Fibroblast of upper back skin (primary cell): ENCODE measurements at places on chromosomes 4 and X.
A peak's percentile ranks its signal among the peaks of the same experiment; 100 is the strongest.

DNA sequence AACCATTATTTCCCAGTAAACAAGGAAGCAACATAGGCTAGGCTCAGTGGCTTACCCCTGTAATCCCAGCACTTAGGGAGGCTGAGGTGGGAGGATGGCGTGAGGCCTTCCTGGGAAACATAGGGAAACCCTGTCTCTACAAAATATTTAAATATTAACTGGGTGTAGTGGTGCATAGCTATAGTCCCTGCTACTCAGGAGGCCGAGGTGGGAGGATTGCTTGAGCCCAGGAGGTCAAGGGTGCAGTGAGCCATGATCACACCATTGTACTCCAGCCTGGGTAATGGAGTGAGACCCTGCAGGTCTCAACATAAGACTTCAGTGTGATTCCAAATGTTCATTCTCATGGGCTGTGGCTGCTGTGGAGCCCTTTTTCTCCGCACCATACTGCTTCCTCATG is 34.9 kb downstream of the FHDC1 start:
- DNase-seq = no peak

GRCh38 chr4:115781528-115782146 is 668.2 kb upstream of the NDST4 start:
- DNase-seq = no peak

- DNase-seq = peak; percentile 32
These were observed 32.6 kb downstream of the ABHD18 start for GRCh38 chr4:127997534-127998388.

GRCh38 chr4:183429489-183429888 is 14.9 kb upstream of the CDKN2AIP start:
- no peak for DNase-seq

DNA sequence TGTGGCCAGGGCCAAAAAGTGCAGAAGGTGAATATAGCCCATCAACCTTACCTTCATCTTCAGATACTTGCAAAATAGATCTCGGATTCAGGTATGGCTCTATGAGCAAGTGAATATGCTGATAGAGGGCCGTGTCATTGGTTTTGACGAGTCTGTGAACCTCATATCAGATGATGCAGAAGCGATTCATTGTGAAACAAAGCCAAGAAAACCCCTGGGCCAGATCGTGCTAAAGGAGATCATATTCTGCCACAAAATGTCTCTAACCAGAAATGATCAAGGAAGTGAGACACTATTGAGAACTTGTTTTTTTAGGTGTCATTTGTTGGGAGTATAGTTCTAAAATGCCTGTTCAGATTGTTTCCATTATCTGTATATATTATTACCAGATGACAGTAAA is 48.3 kb downstream of the PDK3 start:
- DNase-seq = no peak

GRCh38 chr4:48490012-48490679 is at the start of gene ZAR1:
Gene ZAR1 (plus strand): TSS chr4:48490252. CDS start chr4:48490292, 40 bp downstream.
- no peak for DNase-seq

GRCh38 chr4:156718226-156718625 is 253.4 kb downstream of the PDGFC start:
- DNase-seq = no peak

DNA sequence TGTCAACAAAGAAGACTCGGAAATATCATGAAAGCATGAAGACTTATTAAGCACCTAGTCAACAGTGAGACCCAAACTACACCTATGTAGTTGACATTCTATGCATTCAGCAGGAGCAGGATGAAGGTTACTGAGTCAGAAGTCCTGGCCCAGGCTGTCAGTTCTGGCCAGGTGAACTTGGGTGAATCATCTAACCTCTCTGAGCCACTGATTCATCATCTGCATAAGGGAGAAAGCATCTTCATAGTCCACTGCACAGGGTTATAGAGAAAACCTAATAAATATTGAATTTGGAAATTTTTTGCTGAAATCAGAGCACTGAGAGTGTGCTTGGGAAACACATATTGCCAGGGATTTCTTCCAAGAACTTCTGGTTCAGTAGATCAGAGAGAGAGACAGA is 296.0 kb upstream of the SFRP2 start:
- peak; percentile 35 for DNase-seq

GRCh38 chr4:72375073-72375736 is 193.8 kb downstream of the ADAMTS3 start:
- peak; percentile 83 for DNase-seq

GRCh38 chr4:186755550-186756519 is 32.2 kb upstream of the FAT1 start:
- DNase-seq = no peak

DNA sequence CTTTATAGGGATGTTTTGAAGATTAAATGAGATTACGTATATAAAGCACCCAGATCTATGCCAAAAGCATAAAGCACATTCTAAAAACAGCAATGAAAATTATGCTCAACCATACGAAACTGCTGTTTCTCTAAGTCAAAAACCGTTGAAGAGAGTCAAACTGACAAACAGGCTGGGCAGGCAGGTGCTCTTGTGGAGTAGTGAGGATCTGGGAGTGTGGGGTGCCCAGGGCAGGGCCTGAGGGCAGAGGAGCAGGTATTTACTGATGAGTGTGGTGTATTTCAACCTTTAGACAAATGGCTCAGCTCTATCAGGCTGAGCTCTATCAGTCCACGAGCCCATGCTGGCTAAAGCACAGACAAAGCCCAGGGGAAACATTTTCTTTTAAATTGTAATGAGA is 40.4 kb downstream of the RELL1 start:
- DNase-seq = no peak

GRCh38 chrX:38654302-38654701 is 93.0 kb downstream of the TSPAN7 start:
- DNase-seq = peak; percentile 9

DNA sequence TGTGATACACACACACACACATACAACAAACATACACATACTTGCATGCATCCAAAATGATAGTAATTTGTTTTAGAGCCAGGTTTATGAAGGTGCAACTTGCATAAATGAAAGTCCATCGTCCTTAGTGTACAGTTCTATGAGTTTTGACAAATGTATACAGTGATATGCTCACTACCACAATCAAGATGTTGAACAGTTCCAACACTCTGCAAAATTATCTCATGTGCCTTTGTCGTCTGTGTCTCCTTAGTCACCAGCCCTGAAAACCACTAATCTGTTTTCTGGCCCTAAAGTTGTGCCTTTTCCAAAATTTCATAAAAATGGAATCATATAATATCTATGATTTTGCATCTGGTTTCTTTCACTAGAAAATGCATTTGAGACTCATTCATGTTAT is 67.8 kb upstream of the ANXA3 start:
- DNase-seq = no peak

GRCh38 chr4:118353534-118354030 is 779 bp upstream of the PRSS12 start:
- DNase-seq = no peak

DNA sequence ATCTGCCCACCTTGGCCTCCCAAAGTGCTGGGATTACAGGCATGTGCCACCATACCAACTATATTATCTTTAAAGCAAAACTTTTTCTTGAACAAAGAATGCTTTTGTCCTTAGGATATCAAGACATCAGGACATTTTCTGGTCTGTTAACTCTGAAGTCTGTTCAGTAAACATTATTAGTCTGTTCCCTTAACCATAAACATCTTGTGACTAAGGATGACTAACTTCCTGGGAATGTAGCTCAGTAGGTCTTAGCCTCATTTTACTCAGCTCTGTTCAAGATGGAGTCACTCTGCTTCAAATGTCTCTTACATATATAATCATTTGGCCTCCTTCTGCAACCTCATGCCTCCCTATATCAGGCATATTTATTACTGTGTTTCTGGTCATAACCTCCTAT is 122.9 kb downstream of the UBE2NL start:
- DNase-seq = peak; percentile 10

- DNase-seq = no peak
These were observed 226.7 kb downstream of the RBMX2 start for GRCh38 chrX:130628516-130628915.

- no peak for DNase-seq
These were observed 674 bp upstream of the IL15 start for GRCh38 chr4:141635736-141636081.

DNA sequence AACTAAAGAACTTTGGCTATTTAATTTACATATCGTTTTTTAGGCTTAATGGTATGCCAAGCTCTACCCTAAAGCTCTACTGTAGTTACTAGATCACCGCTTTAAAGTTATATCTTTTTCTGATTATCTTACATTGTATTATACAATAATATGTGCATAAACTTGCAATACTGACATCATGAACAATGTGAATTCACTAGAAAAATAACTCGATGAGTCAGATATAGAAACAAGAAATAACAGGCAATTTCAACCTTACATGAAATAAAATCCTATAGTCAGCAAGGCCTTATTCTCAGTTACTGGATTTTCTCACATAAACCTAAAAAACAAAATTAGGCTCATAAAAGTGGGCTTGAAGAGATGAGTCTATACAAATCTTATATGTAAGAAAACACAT is 32.5 kb downstream of the PDGFC start:
- DNase-seq = no peak

DNA sequence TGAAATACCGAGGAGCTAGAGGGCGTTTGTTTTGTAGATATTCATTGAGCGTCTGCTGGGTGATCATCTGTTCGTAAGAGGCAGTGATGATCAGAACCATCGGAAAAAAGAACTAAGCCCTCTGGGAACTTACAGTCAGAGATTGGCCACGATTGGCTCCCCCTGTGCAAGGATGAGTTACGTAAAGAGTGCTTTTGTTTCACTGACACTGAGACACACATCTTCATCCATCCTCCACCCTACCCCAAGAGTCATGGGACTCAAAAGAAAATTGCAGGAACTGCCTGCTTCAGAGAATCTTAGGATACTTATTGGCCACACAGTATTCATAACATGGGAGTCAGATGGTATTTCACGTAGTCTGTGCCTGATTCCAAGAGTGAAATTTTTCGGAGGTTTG is 62.1 kb downstream of the GEMIN8 start:
- DNase-seq = no peak

DNA sequence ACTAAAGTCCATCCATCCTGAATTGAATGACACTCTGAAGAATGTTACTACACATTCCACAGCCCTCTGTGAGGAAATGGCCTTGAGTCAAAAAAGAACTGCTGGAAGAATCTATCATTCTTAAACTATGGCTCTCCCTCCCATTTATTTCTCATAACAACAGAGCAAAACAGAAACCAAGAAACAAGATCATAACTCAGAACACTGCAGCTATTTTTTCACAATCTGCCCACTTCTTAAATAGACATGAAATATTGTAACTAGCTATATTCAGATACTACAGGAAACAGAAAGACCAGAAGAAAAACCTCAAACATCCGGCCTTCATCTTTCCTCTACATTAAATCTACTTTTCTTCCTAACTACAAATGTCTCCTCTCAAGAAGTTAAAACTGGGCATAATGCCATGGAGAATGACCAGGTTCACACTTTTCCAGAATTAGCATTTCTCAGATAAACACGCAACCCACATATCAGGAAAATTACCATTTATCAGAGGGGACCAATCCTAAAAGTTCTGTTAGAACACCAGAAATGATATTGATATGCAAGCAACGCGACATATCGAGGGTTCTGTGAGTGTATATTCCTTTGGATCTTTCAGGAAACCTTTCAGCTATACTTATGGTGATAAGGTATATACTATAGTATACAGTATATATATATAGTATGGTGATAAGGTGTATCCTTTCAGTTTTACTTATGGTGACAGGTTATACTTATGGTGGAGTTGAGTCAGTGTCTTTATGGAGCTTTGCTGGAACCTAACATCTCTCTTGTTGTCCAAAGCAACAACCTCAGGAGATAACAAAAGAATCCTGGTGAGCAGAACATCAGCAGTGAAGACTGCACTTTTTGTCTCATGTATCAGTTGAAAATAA is 60.4 kb upstream of the IRF2 start:
- peak; percentile 85 for DNase-seq

DNA sequence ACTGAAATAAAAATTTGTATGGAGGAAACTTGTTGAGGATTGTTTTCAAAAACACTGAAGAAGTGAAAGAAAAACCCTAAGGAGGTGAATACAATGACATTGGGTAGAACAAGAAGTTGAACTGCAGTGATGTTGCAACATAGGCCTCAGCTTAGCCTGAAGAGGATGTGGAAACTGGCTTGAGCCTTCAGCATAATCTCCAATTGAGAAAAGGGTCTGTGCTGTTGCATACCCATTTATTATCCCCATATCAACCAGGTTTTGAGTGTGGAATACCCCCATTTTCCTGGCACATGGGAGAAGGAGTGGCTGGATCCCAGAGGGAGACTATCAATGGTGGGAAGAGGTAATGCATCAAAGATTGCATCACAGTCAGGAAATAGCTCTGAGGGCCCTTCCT is 695.0 kb upstream of the HS3ST1 start:
- DNase-seq = no peak

GRCh38 chr4:124155239-124155638 is 557.3 kb downstream of the ANKRD50 start:
- DNase-seq = no peak

DNA sequence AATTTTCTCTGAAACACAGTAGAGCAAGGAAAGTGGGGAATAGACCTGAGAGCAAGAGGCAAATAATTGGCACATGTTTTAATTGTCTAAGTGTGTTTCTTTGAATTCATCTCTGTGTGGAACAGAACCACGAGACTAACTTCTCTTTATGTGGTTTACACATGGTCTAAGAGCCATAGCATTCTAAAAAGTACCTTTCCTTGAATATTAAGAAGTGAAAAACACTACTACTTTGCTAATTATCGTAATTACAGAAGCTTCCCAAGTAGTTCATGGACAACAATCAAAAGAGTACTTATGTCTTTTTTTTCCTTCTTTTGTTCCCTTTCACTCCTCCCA is 2.9 kb upstream of the CYBB start:
- DNase-seq = no peak

DNA sequence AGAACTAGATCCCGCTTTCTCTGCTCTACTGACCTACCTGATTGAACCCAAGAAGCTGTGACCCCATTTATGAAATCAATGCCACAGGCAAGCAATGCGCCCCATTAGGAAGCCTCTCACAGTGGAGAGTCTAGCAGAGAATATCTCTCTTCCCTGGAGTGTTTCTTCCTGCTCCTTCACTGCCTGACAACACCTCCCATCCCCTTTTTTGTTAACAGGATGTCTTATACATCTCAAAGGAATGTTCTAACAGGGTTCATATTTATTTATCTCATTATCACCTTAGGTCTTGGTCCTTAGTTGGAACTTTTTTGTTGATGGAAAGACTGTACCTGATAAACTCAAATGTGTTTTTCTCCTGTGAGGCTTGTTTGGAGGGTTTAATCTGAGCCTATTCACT is 35.5 kb downstream of the SLIT2 start:
- no peak for DNase-seq

- peak; percentile 66 for DNase-seq
These were observed 16.0 kb upstream of the MID1 start for GRCh38 chrX:10636337-10636736.

GRCh38 chr4:52968241-52968640 is 106.1 kb downstream of the RASL11B start:
- DNase-seq = no peak
